Stimulated activated CD4-positive, alpha-beta T cell treated with anti-CD3 and anti-CD28 coated beads, Interleukin-15, amount 100 ng/mL, for 1 hour (primary cell): ENCODE measurements at places on chromosomes 7 and 10.

GRCh38 chr10:16612115-16612980 is 90.7 kb upstream of the C1QL3 start:
- no peak for DNase-seq

DNA sequence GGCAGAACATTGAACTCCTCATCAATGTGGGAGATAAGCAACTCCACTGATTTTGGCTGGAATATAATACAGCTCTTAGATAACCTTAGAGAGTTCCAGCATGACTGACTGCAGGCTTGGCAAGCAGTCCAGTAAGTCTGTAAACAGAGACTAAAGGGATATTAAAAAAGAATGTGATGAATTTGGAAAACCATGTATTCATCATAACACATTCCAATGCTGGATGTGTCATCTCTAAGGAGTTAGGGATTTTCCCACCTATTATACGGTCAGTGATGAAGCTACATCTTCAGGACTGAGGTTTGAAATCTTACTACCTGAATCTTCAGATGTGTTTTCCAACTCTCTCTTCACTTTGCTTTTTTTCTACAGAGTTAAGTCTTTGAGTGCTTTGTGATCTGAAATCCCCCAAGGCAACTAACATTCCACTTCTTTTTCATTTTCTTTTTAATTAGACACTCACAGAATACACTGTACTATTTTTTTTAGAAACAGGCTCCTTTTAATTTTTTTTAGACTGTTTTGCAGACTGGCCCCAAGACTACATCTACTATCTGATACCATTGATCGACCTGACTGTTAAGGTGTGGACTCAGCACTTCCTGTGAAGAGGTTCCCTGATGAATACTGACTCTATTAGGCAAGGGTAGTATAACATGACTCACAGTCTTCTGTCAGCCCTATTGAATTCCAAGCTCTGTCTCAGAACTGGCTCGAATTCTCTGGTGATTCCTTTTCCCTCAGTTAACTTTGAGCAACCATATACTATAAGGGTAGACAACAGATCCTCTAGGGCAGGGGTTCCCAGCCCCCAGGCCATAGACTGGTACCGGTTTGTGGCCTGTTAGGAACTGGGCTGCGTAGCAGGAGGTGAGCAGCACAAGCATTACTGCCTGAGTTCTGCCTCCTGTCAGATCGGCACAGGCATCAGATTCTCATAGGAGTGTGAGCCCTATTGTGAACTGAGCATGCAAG is 678.2 kb downstream of the GRM8 start:
- no peak for DNase-seq

DNA sequence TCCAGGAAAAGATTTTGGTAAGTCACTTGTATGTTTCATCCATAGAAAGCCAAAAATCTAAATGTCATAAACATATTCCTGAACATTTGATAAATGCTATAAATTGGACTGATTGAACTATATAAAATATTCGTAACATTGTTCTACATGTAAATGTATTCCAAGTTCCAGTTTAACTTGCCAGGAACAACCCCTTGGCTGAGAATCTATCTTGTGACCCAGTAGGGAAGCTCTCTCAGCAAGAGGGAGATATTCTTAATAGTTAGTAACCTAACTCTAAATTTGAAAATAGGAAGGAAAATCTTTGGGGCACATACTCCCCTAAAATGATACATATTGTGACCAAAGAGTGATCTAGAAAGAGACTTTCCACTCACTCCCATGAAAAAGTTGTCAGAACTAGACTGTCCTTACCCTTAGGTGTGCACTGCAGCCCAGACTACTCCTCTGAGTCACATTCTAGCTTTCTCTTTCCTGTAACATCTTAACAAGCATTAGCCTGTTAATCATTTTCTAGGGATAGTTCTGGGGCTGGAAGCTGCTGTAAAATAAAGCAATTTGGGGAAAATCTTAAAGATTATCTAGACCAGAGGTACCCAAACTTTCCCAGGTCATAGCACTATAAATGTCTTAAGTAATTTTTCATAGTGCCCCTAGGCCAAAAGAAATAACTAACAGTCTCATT is 73.7 kb upstream of the SKAP2 start:
- no peak for DNase-seq

DNA sequence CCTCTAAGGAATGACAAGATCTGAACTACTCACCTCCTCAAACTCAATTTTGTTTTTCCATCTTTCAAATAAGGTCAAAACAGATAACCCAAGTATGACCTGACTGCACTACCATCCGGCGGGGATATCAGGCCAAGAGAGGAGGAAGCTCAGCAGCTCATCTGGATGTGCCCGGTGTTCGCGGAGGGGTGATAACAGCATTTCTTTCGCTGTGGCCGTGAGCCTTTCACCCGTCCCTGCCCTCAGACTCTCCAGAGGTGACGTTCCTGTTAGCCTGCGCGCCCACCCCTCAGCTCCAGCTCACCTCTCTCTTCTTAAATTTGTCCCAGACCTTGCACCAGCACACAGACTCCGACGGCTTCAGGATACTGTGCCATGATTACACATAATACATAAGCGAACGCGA is 526 bp downstream of the ZNF248 start:
- no peak for DNase-seq

DNA sequence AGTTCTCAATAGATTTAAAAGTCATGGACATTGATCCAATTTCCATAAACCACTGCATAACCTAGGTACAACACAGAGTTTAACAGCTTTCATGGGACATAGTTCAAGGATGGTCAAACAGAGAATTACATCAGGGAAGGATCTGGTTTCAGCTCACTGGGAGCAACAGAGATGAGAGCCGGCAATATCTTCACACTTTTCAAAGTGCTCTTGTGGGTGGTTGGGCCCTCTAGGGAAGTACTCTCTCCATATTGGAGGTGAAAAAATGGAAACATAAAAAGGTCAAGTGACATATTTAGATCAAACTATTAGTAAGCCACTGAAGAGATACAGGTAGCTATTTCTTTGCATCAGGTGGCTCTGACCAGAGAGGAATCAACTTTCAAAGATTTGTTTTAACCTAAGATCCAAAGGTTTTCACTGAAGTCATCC is 61.8 kb upstream of the LRRN3 start:
- no peak for DNase-seq

DNA sequence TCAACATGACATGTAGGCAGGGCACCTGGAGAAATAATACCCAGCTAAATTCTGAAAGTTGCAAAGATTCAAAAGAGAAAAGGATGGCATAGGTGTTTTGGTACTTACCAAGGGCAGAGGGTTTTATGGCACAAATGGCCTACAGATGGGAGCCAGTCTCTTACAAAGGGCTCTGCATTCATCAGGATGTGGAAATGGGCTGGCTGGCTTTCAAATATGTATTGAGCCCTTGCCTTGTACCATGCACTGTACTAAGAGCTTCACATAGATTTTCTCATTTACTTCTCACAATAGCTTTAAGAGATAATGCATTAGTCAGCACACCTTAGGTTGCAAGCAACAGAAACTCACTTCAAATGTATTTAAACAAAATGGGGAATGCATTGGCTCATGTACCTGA is 327.1 kb downstream of the BICC1 start:
- DNase-seq: no peak

- no peak for DNase-seq
These were observed 99.0 kb upstream of the FZD1 start for GRCh38 chr7:91165006-91165845.

GRCh38 chr10:31071232-31072005 is 39.8 kb upstream of the ZNF438 start:
- no peak for DNase-seq

DNA sequence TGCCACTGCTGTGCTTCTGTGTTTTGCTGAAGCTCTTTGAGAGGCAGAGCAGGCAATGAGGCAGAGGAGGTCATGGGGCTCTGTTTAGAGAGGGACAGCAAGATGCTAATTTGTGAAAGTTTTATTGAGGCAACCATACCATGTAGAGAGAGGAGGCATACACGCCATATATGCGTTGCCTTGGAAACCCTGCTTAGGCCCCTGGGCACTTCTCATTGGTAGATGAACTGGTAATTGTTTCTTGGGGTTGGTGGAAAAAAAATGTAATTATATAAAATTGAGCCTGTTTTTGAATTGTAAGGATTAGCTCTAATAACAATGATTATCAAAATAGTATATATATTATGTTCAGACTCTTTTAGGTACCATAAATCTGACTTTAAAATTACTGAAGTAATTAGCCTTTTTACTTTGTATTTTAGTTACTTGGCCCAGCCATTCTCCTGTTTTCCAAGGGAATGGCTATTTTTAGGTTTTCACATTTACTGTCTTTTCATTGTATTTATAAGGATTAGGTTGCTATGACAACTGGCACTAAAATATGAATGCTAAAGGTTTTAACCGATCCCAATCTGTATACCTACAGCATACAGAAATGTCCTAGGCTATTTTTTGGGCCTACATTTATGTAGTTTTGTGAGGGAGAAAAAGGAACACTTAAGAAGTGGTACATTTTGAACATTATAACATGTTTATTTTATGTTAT is 52.4 kb downstream of the BZW2 start:
- DNase-seq: no peak
